ENCODE measurements at places on chromosomes 4 and X. TPM values are rescaled to one million over a fixed set of nuclear protein-coding genes. Genes with fewer than 3 reads are reported as not detected.

- H3K36me3 ChIP-seq, result no peaks in the 10 kb centered on the region
- no peak overlapping the region for H3K4me3 ChIP-seq
- H3K27me3 ChIP-seq, result no peaks in the 10 kb centered on the region
- H3K4me1 ChIP-seq, result peaks cover 15% of the 10 kb centered on the region
- no peak overlapping the region for H3K27ac ChIP-seq
These were observed 200.6 kb downstream of the BCOR start for GRCh38 chrX:39896951-39897740.

GRCh38 chr4:140057701-140058100, 96.3 kb downstream of the MAML3 start:
- H3K27me3 ChIP-seq, result no peaks in the 10 kb centered on the region
- no peaks in the 10 kb centered on the region for H3K4me1 ChIP-seq
- no peak overlapping the region for H3K27ac ChIP-seq
- DNase-seq, result no peak
- no peaks in the 10 kb centered on the region for H3K36me3 ChIP-seq

GRCh38 chrX:149462849-149463248, 42.3 kb downstream of the IDS start:
- no peak overlapping the region for H3K4me3 ChIP-seq
- no peaks in the 10 kb centered on the region for H3K36me3 ChIP-seq
- no peak for DNase-seq
- no peaks in the 10 kb centered on the region for H3K27me3 ChIP-seq
- no peak overlapping the region for H3K27ac ChIP-seq
- H3K4me1 ChIP-seq, result no peaks in the 10 kb centered on the region

Gene GASK1B
- 0.21 TPM for total RNA-seq

Gene SFRP2
- total RNA-seq, result 0.33 TPM

Gene GALNT7
- 32.4 TPM for total RNA-seq

- H3K4me1 ChIP-seq, result no peaks in the 10 kb centered on the region
- DNase-seq, result no peak
- H3K27ac ChIP-seq, result no peak overlapping the region
- no peaks in the 10 kb centered on the region for H3K36me3 ChIP-seq
- no peak overlapping the region for H3K4me3 ChIP-seq
- H3K27me3 ChIP-seq, result no peaks in the 10 kb centered on the region
These were observed 81.6 kb upstream of the KLF3 start for GRCh38 chr4:38582445-38582844.

Data from GM12878 (cell line).